Stimulated activated CD8-positive, alpha-beta memory T cell treated with anti-CD3 and anti-CD28 coated beads, Interleukin-7, amount 100 ng/mL, for 24 hours (primary cell): ENCODE measurements at places on chromosomes 1 and 21.

GRCh38 chr1:233025157-233025556 is 74.7 kb downstream of the NTPCR start:
- DNase-seq, result no peak

GRCh38 chr1:80170811-80171485 is 1164.4 kb upstream of the ADGRL4 start:
- no peak for DNase-seq

- no peak for DNase-seq
These were observed 2.1 kb upstream of the TTLL7 start for GRCh38 chr1:84000954-84001495.

GRCh38 chr1:212450331-212450881 is 17.7 kb downstream of the NENF start:
- no peak for DNase-seq

DNA sequence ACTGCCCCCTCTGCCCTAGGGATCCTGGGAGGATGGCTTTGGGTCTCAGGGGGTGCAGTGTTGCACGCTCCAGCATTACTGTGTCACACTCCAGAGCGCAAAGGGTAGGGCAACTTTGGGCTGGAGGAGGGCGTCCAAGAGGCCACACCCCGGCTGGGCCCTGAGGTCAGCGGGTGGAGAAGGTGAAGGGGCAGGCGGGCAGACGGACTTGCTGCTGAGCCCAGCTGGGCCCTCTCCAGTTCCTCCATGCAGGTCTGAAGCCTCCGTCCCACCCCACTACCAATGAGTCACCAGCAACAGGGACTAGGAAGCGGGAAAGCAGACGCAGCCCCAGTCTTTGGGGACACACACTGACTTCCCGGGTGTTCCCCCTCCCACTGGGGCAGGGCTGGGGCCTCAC is 116.0 kb downstream of the CASZ1 start:
- DNase-seq, result no peak

GRCh38 chr21:34969423-34970166 is 79.5 kb downstream of the RUNX1 start:
- no peak for DNase-seq

DNA sequence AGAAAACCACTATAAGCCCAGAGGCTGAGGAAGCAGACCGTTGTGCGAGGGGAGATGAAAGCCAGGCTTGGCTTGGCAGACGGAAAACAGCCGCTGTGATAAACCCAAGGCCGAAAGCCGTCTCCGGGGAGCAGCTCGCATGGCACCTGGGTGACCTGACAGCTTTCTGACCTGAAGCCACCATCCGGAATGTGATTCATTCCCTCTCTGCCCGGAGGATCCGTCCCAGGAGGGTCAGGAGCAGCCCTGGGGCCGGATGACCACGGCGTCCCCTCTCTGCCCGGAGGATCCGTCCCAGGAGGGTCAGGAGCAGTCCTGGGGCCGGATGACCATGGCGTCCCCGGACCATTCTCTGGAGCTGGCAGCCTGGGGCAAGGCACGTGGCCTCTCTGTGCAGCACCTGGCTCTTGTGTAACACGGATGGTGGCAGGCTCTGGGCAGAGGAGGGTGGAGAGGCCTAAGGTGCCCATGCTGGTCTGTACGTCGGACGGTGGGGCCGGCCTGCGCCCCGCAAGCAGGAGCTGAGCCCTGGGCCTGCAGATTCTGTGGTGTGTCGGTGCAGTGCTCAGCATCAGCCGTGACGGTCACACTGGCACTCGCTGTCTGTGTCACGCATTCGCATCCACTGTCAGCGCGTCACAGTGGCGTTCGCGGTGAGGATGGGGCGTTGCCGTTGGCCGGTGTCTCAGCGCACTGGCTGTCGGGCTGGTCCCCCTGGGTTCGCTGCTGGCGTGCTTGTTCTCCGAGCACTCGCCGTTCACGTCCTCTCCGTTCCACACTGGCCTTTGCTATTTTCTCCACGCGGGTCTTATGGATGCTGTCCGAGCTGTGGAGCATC is 50.3 kb downstream of the SLX9 start:
- DNase-seq, result no peak

GRCh38 chr1:205312866-205313562 is 8.5 kb downstream of the NUAK2 start:
- DNase-seq, result no peak

- DNase-seq, result peak; percentile 9
These were observed 46.5 kb downstream of the RAP1GAP start for GRCh38 chr1:21622466-21623315.

DNA sequence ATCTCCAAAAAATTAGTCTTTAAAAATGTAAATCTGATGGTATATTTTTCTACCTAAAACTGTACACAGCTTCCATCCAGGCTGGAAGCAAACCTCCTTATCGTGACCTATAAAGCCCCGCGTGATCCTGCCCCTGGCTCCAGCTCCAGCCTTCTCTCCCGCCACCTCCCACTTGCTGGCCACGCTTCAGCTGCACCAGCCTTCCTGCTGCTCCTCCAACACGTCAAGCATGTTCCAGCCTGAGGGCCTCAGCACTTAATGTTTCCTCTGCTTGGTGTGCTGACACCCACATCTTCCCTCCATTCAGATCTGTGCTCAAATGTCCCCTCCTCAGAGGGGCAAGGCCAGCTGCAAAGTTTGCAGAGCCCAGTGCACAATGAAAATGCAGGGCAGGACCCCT is 123.5 kb upstream of the MAGI3 start:
- DNase-seq, result no peak

- no peak for DNase-seq
These were observed 40.6 kb downstream of the ST6GALNAC3 start for GRCh38 chr1:76115171-76115570.

DNA sequence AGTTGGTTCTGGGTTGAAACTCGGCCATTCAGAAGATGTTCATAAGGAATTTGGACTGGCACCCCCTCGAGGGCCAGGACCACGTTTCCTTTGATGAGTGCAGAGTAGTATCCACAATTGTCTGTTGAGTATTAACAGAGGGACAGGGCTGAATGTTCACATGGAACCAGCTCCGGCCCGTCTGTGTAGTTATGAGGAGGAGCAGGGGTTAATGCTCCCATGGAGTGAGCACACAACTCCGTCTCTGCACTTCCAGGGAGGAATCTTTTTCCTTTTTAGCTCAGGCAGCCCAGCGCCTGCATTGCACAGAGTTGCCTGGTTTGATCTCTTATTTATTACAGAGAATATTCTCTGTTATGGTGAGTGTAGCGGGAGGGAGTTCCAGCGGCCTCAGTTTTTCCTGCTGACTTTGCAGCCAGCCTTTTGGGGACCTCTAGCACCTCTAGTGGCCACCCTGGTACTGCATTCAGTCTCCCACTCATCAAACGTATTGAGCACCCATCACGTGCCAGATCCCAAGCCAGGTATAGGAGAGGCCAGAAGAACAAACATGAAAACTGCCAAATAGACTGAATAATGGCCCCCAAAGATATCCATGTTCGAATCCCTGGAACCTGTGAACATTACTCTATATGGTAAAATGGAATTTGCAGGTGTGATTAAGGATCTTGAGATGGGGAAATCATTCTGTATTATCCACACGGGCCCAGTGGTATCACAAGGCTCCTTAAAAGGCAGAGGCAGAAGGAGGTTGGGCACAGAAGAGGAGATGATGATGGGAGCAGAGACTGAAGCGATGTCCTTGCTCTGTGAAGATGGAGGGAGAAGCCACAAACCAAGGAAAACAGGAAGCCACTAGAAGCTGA is 167.7 kb upstream of the CSF3R start:
- DNase-seq, result peak; percentile 40

DNA sequence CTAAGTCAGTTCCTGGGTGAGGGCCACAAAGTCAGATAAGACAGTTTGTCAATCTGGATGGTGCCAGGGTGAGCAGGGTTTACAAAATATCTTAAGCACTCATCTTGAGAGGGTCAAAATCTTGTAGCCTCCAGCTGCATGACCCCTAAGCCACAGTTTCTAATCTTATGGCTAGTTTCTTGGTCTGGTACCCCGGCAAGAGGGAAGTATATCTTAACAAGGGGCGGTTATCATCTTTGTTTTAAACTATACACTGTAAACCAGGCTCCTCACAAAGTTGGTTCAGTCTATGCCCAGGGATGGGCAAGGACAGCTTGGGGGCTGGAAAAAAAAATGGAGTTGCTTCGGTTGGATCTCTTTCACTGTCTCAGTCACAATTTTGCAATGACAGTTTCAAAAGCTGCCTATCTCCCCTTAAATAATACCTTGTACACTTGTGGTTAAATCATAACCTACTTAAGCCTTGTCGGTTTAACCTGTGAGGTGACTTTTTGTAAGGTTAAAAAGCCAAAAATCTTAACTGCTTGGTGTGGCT is 7.8 kb upstream of the CD46 start:
- no peak for DNase-seq

DNA sequence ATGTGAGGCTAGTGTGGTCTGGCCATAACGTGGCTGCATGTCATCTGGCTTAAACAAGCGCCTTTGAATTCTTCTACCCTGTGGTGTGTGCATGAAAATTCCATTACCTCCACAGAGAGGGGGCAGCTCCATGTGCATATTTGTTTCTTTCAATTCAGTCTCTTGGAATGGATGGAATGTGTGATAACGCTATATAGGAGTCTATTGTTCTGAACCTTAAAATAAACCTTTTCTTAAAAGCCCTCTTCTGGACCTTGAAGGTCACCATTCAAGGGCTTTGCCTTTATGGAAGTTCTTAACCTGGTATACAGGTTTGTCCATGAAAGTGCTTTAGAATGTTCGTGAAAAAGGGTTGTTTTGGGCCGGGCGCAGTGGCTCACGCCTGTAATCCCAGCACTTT is 118.2 kb upstream of the ADGRL2 start:
- no peak for DNase-seq

GRCh38 chr1:20439282-20439681 is 46.7 kb downstream of the CAMK2N1 start:
- no peak for DNase-seq

DNA sequence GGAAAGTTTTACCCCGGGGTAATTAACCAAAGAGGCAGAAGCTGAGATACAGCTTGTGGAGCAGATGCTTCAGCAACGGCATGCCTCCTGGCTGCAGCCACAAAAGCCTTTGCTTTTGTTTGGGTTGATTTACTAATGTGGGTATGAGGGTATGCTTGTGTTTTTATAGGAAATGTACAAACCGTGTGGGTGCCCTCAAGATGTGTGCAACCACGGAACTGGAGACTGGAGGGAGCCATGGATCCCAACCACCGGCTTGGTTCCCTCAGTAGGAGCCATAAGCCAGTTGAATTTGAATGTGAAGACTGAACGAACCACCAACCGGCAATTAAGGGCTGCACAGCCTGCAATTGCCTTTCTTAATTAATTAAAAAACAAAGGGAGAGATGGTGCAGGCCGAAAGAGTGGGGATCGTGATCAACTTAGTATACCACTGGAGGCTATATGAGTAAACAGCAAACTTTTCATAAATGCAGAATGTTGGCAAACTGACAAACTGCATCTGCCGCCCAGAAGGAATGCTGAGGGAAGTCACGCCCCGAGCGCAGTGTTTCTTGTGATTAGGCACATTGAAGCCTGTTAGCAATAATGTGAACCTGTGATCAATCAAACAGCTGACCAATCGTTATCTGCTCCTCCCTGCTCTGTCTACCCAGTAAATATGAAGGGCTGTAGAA is 104.1 kb downstream of the DISP1 start:
- no peak for DNase-seq

DNA sequence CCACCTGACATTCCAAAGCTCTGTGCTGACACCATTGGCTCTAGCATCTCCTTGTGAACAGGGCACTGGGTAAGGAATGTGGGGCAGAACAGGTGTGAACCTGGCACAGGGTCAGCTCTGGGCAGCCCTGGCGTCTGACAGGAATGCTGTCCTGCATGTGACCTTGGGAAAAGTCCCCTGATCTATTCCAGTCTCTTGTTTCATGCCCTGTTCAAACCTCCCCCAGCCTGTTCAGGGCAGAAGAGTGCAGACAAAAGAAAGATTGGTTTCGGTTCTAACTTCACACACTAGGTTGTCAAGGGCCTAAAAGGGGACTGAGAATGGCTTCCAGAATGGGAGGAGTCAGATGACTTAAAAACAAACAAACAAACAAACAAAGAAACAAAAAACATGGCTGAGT is 27.6 kb upstream of the SDHB start:
- DNase-seq, result no peak

GRCh38 chr1:234970401-234970730 is 158.3 kb downstream of the TOMM20 start:
- no peak for DNase-seq

DNA sequence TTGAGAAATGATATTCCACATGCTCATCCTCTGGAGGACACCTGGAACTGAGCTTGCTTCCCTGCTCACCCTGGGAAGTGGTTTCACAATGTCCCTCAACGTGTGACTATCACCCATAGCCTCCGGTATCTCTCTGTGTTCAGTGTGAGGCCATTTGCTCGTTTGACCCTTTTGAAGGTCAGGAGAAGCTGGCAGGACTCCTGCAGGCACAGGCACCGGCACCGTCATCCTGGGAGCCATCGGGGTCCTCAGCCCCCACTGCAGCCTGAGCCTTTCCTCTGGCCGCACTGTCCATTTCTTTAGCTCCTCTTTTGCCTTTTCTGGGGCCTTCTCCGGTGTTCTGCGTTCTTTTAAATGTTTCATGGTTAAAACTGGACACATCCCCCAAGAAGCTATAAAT is 159.6 kb upstream of the COL6A1 start:
- no peak for DNase-seq

DNA sequence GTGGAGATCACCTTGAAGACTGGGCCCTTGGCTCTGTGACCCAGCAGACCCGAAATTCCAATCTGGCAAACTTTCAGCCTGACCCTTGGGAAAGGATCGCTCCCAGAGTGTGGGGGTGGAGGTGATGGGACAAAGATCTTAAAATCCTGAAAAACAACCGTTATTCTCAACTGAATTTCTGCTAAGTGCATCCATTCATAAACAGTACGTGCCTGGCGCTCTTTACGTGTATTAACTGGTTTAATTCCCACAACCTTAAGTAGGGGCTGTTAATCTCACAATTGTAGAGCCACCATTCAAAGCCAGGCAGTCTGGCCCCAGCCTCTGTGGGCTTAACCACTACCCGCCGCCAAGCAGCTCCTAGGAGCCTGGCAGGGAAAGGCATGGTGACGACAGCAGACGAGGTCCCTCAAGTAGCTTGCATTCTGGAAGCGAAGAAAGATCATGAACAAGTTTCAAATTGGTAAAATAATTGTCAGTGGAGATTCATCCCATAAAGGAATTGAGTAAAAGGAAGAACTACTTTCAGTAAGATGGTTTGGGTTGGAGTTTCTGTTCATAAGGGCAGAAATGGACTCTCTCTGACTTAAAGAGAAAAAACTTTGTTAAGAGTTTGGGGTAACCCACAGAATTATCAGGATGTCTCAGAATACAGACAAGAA is 11.4 kb upstream of the RGS16 start:
- no peak for DNase-seq
